Mucosa of gallbladder (tissue), 1 donor: ENCODE measurements at places on chromosomes 7 and 10. TPM values are rescaled to one million over a fixed set of nuclear protein-coding genes. Genes with fewer than 3 reads are reported as not detected.

- DNase-seq = peak; percentile 20
Measured at GRCh38 chr10:62779487-62780248, 24.9 kb upstream of the ADO start.

DNA sequence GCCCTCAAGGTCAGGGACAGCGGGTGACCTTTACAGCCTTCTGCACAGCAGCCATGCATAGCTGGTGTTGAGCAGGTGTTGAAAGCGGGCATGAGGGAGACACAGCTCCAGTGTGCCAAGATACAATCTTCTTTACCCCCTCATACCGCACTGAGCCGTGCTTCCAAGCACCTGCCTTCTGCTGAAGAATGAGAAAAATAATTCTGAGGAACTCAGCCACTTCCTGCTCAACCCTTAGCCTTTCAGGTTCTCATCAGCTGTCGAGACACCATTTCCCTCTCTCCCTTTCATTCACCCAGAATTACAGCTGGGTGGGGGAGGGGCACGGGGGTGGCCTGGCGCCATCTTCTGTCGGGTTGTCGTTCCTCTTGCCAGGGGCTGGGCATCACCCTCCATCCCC, 58.6 kb downstream of the COL13A1 start:
- DNase-seq = no peak

- DNase-seq = no peak
Measured at GRCh38 chr10:81248886-81249285, 626.1 kb upstream of the NRG3 start.

The ACHE gene
- 8.4 TPM for total RNA-seq

The ASL gene
- total RNA-seq = 138 TPM

The ANKRD7 gene
- total RNA-seq = not detected

The AGMO gene
- 8.3 TPM for total RNA-seq
